ENCODE measurements at places on chromosomes 2 and 18.

- no peak for DNase-seq
Observed at GRCh38 chr2:168977608-168978007, 53.5 kb downstream of the ABCB11 start.

- no peak for DNase-seq
Observed at GRCh38 chr2:71210292-71210691, 16.6 kb downstream of the PAIP2B start.

DNA sequence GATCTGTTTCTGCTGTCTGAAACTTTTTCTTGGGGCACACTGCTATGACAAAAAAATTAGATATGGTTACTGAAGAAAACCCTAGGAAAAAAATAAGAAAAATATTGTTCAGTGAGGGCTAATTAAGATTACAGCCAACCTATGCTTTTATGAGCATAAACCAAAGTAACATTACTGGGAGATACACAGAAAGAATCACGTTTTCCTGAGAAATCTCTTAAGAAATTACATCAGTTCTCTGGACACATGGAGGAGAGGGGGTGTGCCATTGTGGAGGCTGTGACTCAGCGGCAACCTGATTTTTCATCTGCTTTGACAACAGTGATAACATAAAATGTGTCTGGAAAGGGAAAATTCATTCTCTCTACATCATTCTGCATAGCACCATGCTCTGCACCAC, 13.4 kb upstream of the NMI start:
- DNase-seq, result no peak

DNA sequence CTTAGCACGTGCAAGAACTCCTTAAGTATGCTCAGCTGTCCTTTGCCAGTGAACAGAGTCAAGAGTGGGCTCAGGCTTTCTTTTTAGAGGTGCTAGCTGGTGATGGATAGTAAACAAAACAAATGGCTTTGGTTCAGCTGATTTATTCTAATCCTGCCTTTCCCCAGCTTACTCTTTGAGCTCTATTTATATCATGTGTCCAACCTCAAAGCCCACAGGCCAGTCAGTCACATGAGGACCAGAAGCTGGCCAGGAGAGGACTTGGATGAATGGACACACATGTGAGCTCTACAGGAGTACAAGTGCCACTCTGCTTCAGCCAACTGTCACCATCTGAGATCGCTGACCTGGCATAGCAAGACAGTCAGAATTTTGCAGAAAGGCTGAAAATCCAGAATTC, 59.4 kb downstream of the STK39 start:
- no peak for DNase-seq

DNA sequence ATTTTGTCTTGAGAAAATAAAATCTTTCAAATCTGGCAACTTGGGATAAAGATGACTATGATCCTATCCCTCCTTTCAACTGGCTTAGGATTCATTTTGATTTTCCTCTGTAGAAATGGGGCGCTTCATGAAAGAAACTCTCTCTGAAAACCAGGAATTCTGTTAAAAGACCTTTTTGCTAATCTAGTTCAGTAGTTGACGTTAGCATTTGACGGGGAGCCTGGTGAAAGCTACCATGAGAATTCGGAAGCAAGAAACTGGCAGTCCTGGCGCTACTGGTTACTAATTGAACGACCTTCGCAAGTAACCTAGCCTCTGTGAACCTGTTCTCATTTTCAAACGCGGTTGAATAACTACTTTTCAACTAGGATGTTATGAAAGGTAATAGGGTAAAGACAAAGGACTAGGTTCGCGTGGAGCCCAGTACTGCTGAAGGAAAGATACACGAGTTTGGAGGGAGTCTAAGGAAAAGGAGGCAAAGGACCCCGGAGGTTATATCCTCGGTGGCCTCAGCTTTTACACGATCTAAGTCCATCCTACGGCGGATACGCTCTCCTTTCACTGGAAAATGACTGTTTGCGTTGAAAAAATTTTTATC, 604 bp upstream of the STK11IP start:
- no peak for DNase-seq

DNA sequence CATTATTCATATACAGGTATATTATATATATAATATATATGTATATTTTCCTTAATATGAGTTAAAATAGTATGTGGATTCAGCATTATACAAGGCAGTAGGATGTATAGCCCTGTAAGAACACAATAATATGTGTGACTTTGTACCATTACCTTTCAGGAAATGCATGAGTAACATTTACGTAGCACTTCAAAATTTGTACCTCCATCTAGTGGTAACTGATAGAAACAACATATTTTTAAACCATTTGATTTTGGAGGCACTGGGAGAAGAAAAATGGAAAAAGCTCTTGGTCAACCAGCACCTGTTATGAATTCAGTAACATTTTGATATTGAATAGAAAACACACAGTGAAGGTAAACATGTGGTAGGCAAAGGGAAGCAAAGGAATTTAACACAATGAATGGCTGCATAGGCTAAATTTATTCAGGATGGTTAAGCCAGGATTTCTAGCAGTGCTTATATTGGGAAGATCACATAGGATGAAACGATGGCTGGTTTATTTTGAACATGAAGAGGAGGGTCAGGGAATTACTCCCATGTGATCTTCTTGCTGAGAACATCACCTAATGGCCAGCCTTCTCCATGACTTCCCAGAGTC, 565.5 kb downstream of the CCDC85A start:
- DNase-seq, result peak; percentile 21

- no peak for DNase-seq
Observed at GRCh38 chr2:80080957-80081356, 223.6 kb downstream of the LRRTM1 start.

DNA sequence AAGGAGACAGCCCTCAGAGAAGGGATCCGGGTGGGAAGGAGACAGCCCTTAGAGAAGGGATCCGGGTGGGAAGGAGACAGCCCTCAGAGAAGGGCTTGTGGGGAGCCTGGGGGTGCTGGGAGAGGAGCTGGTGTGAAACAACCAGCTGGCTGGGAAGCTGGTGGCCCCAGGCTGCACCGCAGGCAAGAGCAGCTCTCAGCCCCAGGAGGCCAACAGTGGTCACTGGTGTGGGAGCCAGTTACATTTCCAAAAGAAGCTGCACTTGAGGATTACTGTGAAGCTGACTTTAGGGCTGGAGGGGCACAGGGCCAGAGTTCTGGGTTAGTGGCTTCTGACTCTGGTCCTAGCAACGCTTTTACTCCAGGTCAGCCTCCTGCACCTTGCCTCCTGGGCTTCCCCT, 3.3 kb downstream of the HES6 start:
- DNase-seq, result no peak

DNA sequence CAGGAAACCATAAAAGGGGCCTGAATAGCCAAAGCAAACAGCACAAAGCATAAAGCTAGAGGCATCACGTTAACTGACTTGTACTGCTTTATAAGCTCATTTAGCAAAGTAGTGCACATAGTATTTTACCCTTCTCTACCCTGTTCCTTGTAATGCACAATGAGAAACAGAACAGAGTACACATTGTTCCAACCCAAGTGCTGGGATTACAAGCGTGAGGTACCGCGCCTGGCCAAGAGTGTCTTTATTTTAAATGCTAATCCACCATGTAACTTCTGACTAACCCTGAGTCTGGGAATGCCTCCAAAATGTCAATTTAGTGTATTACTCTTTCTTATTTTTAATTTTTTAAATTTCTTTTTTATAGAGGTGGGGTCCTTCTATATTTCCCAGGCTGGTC, 46.4 kb upstream of the STON1 start:
- no peak for DNase-seq

- DNase-seq, result no peak
Observed at GRCh38 chr2:137168552-137168951, 403.2 kb downstream of the THSD7B start.

Measured in HCT116 (cell line).